ENCODE measurements at places on chromosomes 13 and 19.
A peak's percentile ranks its signal among the peaks of the same experiment; 100 is the strongest.

- DNase-seq = no peak
These were observed 168.8 kb downstream of the KATNAL1 start for GRCh38 chr13:30138511-30138910.

- DNase-seq = peak; percentile 25
These were observed 543.6 kb downstream of the RFC3 start for GRCh38 chr13:34361560-34361959.

DNA sequence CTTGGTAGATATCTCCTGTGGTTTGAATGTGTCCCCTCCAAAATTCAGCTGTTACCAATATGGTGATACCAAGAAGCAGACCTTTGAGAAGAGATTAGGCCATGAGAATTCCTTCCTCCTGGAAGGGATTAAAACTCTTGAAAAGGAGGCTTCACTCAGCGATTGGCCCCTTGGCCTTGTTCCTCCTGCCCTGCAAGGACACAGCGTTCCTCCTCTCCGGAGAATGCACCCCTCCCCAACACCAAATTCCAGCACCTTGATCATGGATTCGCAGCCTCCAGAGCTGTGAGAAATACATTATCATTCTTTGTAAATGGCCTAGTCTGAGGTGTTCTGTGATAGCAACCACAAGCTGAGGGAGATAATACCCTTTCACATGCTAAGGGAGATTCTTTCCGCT, 34.5 kb upstream of the ARHGEF7 start:
- DNase-seq = no peak

DNA sequence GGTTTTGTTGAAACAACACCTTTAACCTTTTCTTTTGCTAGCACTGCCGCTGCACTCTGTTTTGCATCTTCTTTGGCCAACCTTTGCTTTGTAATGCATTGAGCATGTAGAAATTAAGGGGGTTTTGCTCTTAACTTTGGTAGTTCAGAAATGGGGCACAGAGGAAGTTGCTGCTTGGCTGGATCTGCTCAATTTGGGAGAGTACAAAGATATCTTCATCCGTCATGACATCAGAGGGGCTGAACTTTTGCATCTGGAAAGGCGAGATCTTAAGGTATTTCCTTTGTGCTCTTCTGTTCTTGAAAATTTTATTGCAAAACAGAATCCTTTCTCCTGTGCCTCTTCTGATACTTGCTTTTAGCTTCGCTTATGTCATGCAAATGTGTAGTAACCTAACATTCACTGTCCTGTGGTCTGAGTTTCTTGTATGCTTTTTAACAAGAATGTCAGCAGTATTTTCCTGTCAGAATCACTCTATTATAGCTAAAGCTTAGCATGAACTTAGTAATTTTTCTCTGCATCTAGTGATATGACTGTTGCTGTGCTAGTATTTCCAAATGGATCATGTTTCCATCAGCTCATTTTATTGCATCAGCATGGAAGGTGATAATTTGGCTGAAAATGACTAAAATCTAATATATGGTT, 50.7 kb upstream of the AKAP11 start:
- DNase-seq = no peak

- no peak for DNase-seq
These were observed 1842.3 kb downstream of the PCDH9 start for GRCh38 chr13:65387743-65388347.

- DNase-seq = no peak
These were observed 7.4 kb downstream of the RAP2A start for GRCh38 chr13:97441368-97441767.

DNA sequence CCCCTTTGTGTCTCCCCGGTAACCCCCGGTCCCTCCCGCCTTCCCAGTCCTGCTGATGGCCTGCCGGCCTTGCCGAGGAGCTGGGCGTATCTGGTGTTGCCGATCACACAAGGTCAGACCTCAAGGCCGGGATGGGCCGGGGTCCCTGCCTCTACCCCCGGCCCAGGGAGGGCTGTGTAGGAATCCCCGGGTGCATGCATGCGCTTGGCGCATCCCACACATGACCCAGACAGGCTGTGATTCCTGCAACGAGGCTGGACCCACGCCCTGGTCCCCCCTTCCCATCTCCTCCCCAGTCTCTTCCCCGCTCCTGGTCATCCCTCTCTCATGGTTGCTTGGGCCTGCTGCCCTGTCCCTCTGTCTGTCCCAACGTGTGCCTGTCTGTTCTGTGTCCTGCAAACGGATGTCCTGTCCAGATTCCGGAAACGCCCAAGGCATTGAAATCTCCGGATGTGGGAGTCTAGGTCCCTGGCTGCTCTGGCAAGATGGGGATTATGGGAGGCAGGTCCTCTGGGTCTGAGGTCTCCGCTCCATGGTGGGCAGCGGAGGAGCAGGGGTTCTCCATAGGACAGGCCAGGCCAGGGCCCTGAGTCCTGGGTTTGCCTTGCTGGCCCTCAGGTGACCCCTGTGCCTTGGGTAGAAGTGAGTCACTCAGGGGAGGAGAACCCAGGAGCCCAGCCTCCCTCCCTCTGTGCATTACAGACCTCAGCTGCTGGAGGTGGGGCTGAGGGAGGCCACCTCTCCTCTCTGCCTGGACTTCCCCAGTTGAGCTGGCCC, 1.6 kb downstream of the PKN1 start:
- peak; percentile 26 for DNase-seq

GRCh38 chr13:24274452-24275021, 34.8 kb upstream of the C1QTNF9 start:
- no peak for DNase-seq

DNA sequence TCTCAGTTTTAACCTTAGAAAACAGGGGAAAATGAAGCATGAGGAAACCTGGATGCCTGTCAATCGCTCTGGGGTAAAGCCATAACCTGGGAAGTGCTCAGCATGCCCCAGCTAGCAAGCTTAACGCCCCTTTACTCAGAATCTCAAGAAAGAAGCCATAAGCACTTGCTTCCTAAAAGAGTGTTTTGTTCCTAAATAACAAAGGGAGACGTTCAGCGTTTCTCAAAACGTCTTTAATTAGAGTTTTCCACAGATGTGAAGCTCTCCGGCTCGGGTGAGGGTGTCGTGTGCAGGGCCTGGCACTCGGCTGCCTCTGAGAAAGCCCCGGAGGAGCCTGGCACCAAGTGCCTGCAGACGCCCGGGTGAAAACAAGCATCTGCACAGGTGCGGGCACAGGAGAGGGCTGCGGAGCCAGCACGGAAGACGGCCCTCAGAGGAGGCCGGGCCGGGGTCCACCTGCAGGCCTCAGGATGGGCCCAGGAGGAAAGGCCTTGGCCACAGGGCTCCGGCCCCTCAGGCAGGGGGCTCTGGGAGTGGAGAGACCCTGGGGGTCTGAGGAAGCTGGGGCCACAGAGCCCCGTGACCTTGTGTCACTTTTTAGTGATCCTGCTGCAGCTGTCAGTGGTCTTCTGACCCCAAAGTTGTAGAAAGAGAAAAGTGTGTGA, 6.2 kb downstream of the GAS6 start:
- DNase-seq = no peak

- no peak for DNase-seq
These were observed 40.0 kb downstream of the MYO16 start for GRCh38 chr13:108669381-108669780.

- DNase-seq = no peak
These were observed 5.9 kb downstream of the SLAIN1 start for GRCh38 chr13:77703408-77703807.

- DNase-seq = no peak
These were observed 857 bp downstream of the POU2F2 start for GRCh38 chr19:42131149-42132029.

GRCh38 chr13:61286148-61286745, 129.4 kb downstream of the PCDH20 start:
- no peak for DNase-seq

GRCh38 chr13:65456150-65456912, 1773.8 kb downstream of the PCDH9 start:
- DNase-seq = no peak

GRCh38 chr19:3319643-3320353, 46.6 kb upstream of the NFIC start:
- no peak for DNase-seq

- DNase-seq = no peak
These were observed 3.7 kb downstream of the ZSCAN22 start for GRCh38 chr19:58330458-58330857.

DNA sequence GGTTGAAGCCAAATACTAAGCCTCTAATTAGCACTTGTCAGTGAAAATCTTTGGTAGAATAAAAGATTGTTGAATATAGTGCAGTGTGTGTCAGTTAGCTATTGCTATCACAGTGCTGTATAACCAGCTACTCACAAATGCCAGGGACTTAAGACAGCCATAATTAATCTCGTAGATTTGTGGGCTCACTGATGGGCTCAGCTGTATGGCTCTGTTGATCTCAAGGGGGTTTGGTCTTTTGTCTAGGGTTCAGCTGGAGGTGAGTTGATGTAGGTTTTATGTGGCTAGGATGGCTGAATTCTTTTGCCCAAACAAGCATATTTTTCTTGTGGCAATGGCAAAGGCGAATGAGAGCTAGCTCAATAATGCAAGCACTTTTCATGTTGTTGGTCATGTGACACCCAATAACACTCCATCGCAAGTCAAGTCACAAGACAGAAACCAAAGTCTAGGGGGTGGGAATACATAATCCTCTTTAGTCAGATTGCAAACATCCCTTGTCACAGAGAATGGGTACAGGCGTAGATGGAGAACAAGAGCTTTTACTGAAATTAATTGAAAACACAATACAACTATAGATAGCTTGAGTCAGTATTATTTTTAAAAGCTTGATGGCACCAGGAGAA, 121.7 kb upstream of the EDNRB start:
- no peak for DNase-seq

GRCh38 chr19:16325641-16326400, 1.2 kb downstream of the KLF2 start:
- no peak for DNase-seq

GRCh38 chr19:4386041-4386782, 14.1 kb downstream of the SH3GL1 start:
- DNase-seq = no peak

DNA sequence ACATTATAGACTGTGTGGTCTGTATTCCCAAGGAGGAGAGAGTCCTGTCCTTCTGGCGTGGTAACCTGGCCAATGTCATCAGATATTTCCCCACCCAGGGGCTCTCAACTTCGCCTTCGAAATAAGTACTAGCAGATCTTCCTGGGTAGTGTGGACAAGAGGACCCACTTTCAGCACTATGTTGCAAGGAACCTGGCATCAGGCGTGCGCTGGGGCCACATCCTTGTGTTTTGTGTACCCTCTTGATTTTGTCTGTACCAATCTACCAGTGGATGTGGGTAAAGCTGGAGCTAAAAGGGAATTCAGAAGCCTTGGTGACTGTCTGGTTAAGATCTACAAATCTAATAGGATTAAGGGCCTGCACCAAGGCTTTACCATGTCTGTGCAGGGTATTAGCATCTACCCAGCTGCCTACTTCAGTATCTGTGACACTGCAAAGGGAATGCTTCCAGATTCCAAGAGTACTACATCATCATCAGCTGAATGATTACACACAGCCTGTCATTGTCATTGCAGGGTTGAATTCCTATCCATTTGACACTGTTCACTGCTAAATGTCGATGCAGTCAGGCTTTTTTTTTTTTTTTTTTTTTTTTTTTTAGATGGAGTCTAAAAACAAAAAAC, 148.0 kb downstream of the PRR20E start:
- DNase-seq = no peak

DNA sequence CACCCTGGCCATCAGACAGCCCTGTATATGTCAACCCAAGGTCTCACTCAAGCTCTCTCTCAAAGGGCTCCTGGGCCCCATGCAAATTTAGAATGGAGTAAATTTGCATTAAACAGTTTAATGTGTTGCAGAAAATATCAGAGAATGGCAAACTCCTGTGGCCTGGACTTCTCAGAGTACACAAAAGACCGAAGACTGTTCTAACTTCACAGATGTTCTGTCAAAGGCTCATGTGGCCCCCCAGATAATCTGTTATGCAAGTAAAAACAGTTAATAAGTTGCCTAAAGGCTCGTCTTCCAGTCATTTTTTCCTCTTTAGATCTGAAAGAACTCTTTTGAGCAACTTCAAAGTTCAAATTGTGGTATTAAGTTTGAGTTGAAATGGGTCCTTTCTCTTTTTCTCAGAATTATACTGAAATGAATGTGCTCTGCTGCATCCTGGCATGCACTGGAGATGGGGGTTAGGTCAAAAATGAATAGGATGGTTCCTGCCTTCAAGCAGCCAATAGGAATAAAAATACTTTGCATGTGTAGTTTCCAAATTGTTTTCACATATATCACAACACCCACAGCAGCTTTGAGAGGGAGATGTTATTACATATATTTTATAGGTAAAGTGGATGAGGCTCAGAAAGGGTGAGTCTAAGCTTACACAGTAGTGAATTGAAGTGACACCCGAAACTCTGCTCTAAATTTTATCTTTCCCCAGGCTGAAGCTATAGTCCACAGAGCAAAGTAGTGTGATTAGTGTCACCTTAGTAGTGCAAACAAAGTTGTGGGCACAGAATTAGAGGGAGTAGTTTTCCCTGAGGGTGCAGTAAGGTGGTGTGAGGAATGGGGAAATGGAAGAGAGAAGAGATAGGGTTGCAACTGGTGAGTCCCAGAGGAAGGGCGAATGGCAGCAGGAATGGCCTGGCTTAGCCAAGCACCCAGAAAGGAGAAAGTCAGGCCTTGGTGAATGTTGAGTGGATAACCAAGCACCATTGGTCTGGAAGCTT, 205.0 kb upstream of the RFC3 start:
- DNase-seq = no peak

DNA sequence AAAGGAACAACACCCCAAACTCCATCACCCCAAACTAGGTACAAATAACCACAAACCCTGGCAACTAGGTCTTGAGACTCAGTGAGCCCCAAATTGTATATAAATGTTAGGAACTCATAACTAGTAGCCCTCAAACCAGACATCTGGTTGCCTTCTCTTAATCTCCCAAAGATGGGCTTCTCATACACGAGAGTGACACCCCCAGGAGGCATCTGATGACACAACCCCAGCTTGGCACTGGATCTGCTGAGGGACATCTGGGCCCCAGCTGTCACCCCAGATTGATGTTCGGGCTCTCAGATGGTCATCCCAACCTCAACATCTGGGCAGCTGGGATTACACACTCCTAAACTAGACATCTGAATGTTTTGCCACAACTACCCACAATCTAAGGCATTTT, 14.8 kb downstream of the RABAC1 start:
- DNase-seq = no peak

GRCh38 chr13:73556128-73556527, 497.3 kb downstream of the KLF5 start:
- DNase-seq = no peak

- DNase-seq = no peak
These were observed 10.1 kb upstream of the NFIX start for GRCh38 chr19:12985049-12985776.

DNA sequence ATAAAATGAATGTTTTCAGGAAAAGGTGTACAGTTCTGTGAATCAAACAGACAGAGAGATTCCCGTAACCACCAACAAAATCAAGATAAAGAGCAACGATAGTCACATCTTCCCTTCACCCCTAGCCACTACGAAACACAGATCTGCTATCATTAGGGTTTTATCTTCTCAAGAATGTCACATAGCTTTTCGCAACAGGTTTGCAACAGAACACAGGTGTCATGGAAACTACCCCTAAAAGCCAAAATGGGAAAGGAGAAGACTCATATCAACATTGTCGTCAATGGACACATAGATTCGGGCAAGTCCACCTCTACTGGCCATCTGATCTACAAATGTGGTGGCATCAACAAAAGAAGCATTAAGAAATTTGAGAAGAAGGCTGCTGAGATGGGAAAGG, 11.1 kb downstream of the GPR42 start:
- DNase-seq = no peak

All from amniotic stem cell (primary cell).